Activated T-cell treated with anti-CD3 and anti-CD28 coated beads for 1 hour (primary cell): ENCODE measurements at places on chromosomes 11 and 22.

DNA sequence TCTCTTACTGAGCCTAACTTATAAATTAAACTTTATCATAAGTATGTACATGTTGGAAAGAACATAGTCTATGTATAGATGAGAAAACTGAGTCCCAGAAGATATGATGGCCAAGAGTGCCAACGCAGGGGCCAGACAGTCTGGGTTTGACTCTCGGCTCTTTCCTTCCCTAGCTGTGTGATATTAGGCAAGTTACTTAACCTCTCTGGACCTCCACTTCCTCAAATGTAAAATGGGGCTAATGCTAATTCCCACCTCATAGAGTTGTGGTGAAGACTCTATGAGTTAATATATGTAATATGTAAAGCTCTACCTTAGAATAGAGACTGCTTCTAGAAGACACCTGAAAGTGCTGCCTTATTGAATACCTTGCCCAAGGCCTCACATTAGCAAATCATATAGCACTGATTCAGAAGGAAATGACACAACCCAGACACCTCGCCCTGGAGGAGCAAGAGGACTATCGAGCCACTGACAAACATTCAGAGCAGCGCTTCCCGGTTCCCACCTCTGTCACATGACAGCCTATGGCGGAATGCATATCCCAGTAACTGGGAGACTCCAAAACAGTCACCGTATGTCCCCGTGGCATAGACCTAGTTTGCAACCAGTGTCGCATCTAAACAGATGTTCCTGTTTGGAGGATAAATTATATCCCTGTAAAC, 11.3 kb upstream of the CCDC86 start:
- no peak for DNase-seq

- DNase-seq = no peak
Observed at GRCh38 chr11:97743205-97743742, 1277.5 kb upstream of the CNTN5 start.

- DNase-seq = no peak
Observed at GRCh38 chr11:33234397-33235190, 22.6 kb upstream of the HIPK3 start.

- no peak for DNase-seq
Observed at GRCh38 chr22:43390872-43391271, 20.9 kb upstream of the MPPED1 start.

GRCh38 chr11:8357505-8357888, 93.8 kb upstream of the LMO1 start:
- no peak for DNase-seq

DNA sequence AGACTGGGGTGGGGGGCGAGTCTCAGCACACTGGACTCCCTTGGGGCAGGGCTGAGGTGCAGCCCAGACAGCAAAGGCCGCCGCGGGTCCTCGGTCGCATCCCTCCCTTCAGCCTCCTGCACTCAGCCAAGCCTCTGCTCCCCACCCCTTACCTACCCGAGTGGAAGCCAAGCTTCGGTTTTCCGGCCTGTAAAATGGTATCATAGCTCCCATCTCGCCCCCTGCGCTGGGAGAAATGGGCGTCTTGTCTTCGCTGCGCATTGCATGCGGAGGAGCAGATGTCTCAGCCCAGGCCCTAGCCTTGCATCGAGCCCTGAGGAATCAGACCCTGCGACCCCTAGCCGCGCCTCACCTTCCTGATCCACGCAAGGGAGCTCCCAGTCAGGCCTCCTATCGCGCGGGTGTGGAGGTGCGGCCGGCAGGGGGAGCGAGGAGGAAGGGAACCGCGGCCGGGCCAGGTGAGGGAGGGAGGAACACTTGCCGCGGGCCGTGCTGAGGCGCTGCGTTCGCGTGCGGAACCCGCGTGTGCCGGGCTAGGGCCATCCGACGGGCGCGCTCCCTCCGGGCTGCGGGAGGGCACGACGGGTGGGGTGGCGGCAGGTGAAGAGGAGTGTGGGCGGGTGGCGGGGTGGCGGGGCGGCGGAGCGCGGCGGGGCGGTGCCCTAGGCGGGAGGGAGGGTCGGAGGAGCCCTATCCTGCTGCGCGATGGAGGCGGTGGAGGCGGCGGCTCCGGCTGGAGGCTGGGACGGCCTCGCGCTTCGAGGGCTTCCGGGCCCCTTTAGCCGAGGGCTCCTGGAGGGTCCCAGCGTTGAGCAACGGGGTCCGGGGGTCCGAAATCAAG, 4.1 kb upstream of the TBX1 start:
- DNase-seq = peak; percentile 70

DNA sequence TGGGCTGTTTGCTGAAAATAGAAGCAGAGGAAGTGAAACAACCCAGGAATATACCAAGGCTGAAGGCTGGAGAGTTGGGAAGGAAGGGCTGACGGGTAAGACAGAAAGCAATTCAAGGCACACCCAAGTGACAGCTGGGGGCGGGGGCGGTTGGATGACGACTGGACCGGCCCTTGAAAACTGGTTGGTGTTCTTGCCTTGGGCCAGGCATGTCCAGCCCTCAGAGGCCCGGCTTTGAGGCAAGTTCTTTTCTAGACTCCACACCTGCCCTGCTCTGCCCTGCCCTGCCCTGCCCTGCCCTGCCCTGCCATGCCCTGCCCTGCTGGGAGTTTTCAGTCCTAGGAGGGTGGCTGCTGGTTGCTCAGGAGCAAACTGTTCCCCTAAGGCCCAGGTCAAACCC, 34.2 kb upstream of the CACNG2 start:
- DNase-seq = no peak

GRCh38 chr11:131867457-131868257, 497.2 kb downstream of the NTM start:
- DNase-seq = no peak

DNA sequence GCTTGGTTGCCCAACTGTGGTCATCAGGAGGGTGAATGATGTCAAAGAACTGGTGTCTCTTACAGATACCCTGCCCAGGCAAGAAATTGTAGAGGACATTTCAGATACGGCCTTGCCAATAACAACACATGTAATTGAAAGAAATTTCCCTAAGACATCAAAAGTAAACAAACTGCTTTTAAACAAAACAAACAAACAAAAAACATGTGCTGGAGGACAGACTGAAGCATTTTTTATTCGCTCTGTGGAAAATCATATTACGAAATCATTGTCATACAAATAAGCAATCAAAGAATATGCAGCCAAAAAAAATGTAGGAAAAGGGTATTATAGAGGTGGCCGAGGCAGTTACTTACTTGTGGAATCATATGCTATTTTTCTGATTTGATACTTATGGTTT, 52.1 kb upstream of the MYEOV start:
- no peak for DNase-seq

DNA sequence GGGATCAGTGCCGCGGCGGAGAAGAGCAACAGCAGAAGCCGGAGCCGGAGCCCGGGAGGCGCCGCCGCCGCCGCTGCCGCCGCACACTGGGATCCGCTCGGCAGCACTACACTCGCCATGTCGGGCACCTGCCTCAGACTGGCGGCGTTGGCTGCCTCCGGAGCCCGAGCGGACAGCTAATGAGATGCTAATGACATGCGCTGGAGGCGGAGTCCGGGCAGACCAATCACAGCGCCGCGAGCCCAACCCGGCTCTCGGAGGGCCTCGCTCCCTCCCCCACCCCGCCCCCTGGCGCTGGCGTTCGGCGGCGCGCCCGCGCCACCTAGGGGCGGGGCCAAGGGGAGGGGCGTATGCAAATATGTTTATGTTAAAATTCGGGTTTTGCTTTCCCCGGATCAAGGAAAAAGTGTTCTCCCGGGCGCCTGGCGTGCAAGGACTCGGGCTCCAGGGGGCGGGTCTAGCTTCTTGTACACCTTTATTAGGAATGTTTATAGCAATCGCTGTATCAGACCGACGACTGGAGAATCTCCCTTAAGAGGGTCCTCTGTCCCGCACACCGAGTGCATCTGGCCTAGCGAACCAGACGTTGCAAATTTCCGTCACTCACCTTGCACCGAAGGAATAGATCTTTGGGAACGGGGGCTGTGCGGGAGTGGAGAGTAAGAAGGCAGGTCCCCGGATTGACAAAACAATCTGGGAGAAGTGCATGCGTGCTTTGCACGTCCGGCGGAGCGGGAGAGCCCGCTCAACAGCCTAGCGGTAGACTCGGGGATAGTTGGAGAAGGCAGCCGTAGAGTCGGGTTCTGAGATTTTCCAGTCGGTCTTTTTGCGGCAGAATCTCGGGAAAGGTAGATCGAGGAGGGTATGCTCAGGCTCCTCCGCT, at the start of gene CADM1:
Gene CADM1 (minus strand): TSS at position 140 of the 883 bp plus-strand sequence.
- DNase-seq = peak; percentile 64

- DNase-seq = no peak
Observed at GRCh38 chr22:47943729-47944700, 1181.6 kb downstream of the TBC1D22A start.

DNA sequence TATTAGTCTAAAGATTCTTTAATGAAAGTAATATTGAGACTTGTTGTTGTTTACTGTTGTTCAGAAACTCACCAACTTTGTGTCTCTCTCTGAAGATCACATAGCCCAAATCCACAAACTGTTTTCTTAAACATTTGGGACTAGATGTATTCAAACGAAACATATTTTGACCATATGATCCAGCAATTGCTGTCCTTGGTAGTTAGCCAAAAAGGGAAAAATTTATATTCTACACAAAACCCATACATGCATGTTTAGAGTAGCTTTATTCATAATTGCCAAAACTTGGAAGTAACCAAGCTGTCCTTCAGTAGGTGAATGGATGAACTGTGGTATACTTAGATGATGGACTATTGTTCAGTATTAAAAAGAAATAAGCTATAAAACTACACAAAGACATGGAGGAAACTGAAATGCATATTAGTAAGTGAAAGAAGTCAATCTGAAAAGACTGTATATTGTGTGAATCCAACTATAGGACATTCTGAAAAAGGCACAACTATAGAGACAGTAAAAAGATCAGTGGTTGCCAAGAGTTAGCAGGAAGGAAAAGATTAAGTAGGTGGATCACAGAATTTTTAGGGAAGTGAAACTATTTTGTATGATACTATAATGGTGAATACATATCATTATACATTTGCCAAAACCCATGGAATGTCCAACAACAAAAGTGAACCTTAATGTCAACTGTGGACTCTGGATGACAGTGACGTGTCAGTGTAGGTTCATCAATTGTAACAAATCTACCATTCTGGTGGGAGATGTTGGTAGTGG, 442.9 kb downstream of the INSC start:
- no peak for DNase-seq

GRCh38 chr11:32840587-32840986, 10.9 kb downstream of the PRRG4 start:
- DNase-seq = no peak

DNA sequence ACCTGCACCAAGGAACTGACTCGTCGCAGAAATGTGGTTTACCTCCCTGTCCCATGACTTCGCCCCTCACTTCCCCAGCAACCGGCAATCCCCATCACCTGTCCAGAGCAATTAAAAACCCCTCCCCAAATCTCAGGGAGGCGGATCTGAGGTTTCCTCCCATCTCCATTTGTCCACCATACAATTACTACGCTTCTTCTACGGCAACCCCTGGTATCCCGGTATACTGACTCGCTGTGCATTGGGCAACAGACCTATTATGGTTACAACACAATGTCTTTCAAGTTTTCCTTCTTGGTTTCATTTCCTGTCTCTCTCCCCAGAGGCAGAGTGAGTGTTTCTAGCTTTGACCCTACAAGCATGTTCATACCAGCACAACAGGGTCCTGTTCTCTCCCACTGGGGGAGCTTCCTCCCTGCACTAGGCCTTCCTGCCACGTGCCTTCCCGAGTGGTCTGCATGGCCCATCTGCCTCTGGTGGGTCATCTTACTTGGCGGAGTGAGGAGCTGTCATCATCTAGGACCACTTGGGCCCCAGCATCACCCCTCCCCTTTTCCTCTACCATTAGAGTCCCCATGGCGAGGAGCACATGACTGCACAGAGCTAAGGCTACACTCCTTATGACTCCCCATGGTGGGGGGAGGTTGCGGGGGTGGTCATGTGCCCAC, 30.3 kb upstream of the NAP1L4 start:
- no peak for DNase-seq

DNA sequence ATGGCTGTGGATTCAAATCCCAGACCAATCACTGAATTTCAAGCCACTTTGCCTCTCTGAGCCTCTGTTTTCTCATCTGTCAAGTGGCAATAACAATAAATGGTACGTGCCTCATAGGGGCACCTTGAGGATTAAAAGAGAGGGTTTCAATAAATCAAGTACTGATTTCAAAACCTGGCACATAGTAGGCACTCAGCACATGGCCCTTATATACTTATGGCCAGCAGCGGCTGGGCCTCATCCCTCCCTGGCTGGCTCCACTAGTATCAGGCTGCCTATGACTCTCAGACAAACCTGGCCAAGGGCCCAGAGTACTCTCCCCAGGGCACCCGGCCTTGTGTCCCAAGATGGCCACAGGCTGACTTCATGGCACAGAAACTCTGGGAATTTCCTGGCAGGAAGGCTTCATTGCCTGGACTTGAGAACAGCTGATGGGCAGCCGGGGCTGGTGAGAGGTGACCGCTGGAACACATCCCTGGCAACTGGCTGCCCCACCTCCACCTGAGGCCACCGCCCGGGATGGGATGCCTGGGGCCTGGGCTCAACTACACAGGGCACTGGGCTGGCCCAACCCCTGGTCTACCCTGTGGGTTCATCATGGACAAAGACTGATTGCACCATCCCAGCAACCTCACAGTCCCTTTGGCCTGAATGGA, 3.4 kb downstream of the FADS3 start:
- no peak for DNase-seq

DNA sequence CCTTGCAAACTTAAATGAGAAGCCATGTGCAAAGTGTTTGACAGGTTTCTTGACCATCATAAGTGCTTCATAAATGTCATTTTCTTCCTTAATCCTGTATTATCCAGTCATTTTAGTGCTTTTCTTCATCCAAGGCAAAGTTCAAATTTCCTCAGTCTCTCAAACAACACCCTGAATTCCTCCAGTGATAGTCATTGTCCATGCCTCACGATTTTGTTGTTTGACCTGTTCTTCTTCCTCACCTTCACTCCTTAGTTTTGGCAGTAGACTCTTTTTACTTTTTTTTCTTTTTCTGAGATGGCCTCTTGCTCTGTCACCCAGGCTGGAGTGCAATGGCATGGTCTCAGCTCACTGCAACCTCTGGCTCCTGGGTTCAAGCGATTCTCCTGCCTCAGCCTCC, 1257.3 kb downstream of the FAM181B start:
- no peak for DNase-seq

- no peak for DNase-seq
Observed at GRCh38 chr11:11813288-11813962, 28.3 kb upstream of the USP47 start.

DNA sequence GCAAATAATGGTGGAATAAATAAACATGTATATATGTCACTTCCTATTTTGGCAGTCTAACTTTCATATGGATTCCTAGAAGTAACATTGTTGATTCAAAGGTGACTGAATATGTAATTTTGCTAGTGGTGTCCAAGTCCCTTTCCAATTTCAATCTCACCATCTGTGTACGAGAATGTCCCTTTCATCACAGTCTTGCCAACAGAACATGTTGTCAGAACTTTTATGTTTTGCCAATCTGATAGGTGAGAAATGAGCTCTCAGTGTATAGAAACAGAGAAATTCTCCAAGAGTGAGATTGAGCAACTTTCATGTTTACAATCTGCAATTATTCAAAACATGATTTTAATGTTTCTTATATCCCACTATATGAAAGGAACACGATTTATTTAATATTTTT, 167.5 kb downstream of the CNTN5 start:
- DNase-seq = no peak

GRCh38 chr11:19122960-19123615, 6.1 kb downstream of the ZDHHC13 start:
- DNase-seq = no peak

- DNase-seq = no peak
Observed at GRCh38 chr11:25587496-25587895, 744.4 kb upstream of the ANO3 start.

GRCh38 chr22:50274311-50274710, 4.1 kb upstream of the MAPK11 start:
- no peak for DNase-seq

GRCh38 chr11:86696451-86696850, 24.0 kb upstream of the ME3 start:
- no peak for DNase-seq

GRCh38 chr11:45537614-45538013, 127.8 kb downstream of the CHST1 start:
- no peak for DNase-seq
